ENCODE measurements at places on chromosomes 6 and 20. TPM values are rescaled to one million over a fixed set of nuclear protein-coding genes. Genes with fewer than 3 reads are reported as not detected.

GRCh38 chr6:170179616-170180324 is 111.1 kb downstream of the DLL1 start:
- DNase-seq, result no peak

GRCh38 chr6:4412488-4412887 is 277.1 kb upstream of the ECI2 start:
- no peak for DNase-seq

DNA sequence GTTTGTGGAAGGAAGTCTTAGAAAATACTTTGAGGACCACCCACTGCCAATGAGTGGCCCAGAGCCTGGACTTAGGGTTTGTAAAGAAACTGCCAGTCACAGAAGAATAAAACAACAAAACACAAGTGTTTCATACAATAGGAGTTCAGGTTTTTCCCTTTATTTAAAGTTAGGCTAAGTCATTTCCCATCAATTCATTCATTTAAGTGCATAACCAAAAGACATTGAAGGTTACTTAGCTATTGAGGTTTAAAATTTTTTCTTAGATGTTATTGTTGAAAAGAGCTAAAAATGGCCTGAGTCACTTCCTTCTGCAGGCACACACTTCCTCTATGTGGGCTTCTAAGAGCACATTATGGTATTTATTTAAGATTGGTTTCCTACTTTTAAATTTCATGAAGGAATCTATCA is 54.2 kb downstream of the ARMC2 start:
- DNase-seq, result peak; percentile 35

GRCh38 chr6:167660424-167660823 is 166.3 kb upstream of the AFDN start:
- no peak for DNase-seq

DNA sequence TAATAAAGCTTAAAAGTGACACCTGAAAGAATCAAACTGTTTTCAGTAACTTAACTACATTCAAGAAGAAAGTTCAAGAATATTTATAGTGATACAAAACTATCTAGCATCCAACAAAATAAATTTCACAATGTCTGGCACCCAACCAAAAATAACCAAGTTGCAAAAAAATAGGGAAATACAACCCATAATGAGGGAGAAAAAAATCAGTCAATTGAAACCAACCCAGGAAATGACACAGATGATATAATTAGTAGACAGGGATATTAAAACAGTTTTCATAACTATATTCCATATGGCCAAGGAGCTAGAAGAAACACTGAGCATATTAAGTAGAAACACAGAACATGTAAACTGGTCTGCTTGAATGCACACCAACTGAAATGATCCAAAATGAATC is 120.2 kb upstream of the BEND3 start:
- no peak for DNase-seq

DNA sequence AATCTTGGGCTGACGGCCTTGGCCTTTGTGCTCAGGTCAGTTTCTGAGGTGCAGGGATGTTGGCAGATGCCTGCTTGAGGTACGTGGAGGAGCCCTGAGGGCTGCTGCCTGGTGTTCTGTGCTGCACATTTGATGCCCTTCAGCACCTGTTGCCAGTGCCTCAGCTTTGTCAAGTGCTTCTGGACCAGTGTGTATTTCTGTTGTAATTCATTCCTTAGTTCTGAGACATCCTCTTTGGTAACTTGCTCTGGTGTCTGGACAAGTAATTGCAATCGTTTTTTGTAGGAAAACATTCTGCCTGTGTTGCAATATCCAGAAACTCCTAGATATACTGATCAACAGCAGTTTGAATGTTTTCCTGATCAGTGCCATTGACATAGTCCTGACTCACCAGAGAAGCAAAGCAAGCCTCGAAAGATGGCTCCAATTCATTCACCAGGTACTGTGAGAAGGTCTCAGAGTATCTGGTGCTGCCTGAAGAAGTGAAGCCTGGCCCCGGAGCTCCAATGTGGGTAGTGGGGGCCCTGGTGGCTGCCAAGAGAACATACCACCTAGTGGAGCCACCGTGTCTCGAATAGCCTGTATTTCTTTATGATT is 26.7 kb downstream of the ZNF337 start:
- peak; percentile 43 for DNase-seq

DNA sequence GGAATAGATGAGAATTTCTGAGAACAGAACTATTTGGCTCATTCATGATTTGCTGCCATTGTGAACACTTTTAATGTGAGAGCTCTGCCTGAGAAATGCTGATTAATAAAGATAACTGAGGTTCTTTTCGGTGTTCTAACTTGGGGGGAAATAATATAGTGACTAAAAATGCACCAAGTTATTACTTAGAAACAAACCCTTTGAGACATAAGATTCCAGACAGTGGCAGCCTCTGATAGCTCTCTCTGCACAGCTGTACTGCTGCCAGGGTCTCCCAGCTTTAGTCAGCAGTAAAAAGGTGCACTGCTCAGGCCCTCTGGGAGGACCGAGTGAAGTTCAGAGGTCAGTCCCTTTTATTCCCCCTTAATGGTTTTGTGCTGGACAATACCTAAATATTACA is 2.5 kb upstream of the PRDM1 start:
- no peak for DNase-seq

GRCh38 chr6:149234051-149234962 is 83.2 kb upstream of the TAB2 start:
- peak; percentile 79 for DNase-seq

- no peak for DNase-seq
Measured at GRCh38 chr20:51419231-51419630, 123.3 kb downstream of the NFATC2 start.

DNA sequence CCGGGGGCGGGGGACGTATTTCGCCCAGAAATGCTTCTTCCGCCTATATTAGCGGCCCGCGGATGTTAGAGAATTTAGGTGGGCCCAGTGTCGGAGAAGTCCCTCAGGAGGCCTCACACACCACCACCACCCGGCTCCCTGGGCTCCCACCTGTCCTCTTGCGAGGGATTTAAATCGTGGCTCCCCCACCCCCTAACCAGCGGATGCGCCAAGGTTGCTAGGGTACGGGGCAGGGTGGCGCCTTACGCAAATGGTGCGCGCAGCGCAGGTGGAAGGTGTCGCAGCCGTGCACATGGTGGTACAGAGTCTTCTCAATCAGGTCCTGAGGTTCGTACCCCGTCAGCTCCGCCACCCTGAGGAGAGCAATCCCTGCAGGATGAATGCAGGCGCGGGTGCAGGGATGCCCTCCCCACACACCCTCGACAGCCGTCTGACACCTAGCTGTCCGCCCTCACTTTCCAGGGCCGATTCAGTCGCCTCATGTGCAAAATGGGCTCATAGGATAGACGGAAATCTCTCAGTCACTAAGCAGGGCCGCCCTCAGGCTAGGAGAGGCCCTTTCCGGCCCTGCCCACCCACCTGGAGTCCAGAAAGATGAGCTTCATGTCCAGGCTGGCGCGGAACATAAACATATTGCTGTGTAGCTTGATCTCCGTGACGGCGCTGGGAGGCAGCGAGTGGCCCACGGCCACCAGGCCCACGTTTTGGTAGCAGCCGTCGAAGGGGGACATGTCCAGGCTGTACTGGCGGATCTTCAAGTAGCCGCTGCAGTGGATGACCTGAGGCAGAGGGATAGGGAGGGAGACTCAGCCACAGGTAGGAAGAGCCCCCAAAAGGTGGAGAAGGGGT is 16.6 kb downstream of the SIM1 start:
- DNase-seq, result no peak

Gene OTOR
- total RNA-seq, result not detected
